ENCODE measurements at places on chromosomes 2 and 18.

GRCh38 chr2:69780921-69781320 is 39.0 kb downstream of the ANXA4 start:
- no peak for DNase-seq

GRCh38 chr2:148044322-148044721 is 23.4 kb downstream of the MBD5 start:
- no peak for DNase-seq

DNA sequence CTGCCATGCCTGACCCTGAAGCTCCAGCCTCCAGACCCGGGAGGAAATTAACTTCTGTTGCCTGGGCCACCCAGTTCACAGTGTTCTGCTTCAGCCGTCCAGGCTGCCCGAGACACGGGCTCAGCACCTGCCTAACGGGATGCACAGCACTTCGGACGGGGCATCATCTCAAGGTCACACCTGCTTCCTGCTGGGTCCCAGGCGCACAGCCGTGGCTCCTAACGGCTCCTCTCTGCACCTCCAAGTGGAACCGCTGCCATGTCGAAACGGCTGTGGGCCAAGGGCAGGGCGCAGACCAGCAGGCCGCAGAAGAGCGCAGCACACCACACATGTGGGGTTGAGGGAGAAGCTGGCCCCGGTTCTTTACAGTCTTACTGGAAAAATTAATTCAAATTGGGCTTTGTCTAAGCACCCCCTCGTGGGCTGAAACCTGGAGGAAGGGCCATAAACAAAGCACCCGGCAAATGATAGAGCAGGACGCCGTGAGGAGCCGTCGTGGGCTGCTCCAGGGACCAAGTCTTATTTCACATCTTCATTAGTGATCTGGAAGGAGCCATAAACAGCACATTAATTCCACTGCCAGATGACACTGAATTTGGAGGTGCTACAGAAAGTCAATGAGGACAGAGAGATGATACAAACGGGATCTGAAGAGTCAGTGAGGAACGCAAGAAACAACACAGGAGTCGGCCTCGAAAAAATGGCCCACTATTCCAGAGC is 59.6 kb downstream of the EIPR1 start:
- no peak for DNase-seq

DNA sequence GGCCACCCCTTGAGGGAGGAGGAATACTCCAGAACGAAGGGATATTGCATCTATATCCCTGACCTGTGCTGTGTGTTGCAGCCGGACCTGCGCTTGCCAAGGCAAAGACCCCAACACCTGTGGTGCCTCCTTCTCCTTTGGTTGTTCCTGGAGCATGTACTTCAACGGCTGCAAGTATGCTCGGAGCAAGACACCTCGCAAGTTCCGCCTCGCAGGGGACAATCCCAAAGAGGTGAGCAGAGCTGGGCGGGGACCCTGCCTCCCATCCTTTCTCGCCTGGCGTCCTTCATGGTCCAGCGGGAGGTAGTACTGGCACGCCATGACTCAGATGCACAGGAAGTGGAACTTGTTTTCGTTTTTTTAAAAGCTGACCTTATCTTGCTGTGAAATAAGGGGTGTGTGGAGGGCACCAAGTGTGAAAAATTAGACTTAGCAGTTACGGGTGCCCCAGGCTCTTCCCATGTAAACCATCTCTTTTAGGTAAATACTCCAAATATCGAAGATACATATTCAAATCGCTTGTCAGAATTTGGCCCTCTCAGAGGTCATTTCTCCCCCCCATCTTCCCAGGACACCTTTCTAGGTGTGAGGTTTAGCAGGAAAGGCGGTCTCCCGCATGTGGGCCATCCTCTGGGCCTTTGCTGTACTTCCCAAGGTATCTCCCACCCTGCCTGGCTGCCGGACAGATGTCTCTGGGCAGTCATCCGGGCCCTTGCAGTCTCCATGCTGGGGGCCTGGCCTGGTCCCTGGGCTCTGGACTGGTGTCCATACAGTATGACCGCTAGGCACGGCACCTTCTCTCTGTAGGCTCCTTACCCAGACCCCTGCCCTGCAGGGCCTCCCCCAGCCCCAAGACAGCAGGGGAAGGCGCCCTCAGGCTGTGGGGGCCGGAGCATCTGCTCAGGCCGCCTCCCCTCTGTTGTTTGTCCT is 57.6 kb downstream of the BOLA3 start:
- DNase-seq, result no peak

GRCh38 chr18:46325895-46326294 is 221.7 kb downstream of the HAUS1 start:
- DNase-seq, result no peak

- DNase-seq, result peak; percentile 75
These were observed 10.6 kb upstream of the ITGB6 start for GRCh38 chr2:160210599-160211138.

GRCh38 chr2:140893685-140894084 is 1237.1 kb downstream of the LRP1B start:
- DNase-seq, result no peak
